ENCODE measurements at places on chromosomes 11 and 22. TPM values are rescaled to one million over a fixed set of nuclear protein-coding genes. Genes with fewer than 3 reads are reported as not detected.

DNA sequence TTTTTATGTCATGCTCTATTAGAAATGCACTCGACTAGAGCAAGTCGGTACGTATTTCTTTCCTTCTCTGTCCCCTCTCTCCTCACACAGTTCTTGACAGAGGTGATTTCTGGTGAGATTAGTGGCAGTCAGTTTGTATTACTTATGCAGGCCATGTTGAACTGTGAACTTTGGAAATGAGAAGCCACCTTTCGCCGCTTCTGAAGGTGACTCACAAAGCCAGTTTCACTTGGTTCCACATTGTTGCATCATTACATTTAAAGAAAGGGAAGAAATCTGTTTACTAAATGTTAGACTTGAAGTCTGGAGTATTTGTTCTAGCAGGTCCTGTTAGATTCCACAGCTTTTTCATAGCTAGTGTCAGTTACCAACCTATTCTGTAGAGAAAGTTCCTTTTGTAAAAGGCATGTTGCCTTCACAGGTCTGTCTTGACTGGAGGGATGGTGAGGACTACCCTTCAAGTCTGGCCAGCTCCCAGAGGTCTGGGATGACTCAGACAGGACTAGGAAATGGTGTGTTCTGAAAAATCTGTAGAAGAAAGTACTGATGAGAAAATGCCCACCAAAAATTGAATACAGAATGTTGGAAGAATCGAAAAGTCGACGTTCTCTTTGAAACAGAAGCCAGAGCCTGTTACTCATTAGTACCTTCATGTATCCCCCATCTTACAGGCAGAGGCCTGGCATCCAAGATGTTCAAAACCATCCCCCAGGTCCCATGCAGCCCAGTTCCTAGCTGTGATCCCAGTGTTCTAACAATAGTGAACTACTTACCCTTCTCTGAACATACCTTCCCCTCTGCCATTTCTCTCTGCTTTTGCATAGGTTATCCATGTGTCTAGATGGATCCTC lies 181.4 kb downstream of the DBX1 start:
- DNase-seq = peak; percentile 39

- DNase-seq = no peak
These were observed 154.7 kb downstream of the TBC1D22A start for GRCh38 chr22:46916886-46917770.

DNA sequence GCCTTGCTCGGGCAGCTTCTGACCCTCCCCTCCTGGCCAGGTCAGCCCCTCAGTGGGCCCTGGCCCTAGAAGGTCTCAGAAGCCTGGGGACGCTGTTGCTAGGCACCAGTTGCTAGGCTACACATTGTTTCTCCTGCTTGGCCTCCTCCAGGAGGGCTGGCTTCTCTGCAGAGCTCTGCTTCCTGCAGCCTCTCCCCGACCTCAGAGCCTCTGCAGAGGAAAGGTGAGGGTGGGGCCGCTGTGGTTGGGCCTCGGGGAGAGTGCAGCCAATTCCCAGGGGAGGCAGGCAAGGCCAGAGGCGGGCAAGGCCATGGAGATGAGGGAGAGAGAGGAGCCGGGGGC lies 27.6 kb upstream of the LRRC10B start:
- DNase-seq = no peak

DNA sequence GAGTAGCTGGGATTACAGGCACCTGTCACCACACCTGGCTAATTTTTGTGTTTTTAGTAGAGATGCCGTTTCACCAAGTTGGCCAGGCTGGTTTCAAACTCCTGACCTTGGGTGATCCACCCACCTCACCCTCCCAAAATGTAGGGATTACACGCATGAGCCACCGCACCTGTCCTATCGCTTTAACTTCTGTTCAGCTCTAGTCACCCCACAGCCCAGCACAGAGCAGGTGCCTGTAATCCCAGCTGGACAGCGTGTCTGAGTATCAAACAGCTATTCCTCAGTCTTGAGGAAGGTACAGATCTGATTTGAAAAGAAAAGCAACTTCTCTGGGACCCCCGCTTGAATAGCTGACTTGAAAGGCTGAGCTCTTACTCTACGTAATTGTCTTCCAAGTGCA lies 149.1 kb downstream of the CTTN start:
- DNase-seq = no peak

GRCh38 chr22:49016909-49017481 lies 810.7 kb downstream of the BRD1 start:
- no peak for DNase-seq

BAD gene
- total RNA-seq = 24.2 TPM
